Fibroblast of skin of left quadriceps (primary cell): ENCODE measurements at places on chromosomes 16 and 17.

- DNase-seq: no peak
Observed at GRCh38 chr17:6472517-6472916, 28.3 kb downstream of the PIMREG start.

DNA sequence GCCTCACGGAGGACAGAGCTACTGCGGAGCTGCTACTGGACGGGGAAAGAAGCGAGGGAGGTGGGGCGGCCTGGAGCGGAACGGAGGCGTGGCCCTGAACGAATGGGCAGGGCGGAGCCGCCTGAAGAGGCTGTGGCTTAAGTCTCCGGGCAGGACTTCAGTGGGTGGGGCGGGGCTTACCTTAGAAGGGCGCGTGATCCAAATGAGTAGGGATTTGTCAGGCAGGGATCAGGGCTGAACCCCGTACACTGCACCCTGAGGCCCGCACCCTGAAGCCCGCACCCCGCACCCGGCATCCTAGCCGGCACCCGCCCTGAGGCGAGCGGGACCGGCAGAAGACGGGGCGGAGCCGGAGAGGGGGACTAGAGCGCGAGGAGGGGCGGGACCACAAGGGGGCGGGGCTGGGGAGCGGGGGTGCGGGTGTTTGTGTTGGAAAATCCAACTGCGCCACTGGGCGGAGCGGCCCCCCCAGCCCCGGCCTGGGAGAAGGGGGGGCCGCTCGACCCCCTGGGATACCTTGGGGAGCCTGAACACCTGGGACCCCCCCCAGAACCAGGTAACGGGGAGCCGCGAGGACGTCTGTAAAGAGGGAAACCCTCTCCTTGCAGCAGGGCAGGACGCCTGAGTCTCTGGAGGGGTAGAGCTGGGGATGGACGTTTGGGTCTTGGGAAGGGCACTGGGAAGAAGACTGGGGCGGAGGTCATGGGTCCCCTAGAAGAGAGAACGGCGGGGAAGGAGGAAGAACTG lies at the start of gene KDM6B:
KDM6B (plus strand) TSS at position 423 of the 747 bp plus-strand sequence. CDS start 11,338 bp downstream, outside the sequence.
- DNase-seq: no peak

GRCh38 chr16:30122604-30123160 lies 338 bp downstream of the MAPK3 start:
- DNase-seq: no peak

- no peak for DNase-seq
Observed at GRCh38 chr16:88352261-88353200, 30.2 kb upstream of the ZNF469 start.

DNA sequence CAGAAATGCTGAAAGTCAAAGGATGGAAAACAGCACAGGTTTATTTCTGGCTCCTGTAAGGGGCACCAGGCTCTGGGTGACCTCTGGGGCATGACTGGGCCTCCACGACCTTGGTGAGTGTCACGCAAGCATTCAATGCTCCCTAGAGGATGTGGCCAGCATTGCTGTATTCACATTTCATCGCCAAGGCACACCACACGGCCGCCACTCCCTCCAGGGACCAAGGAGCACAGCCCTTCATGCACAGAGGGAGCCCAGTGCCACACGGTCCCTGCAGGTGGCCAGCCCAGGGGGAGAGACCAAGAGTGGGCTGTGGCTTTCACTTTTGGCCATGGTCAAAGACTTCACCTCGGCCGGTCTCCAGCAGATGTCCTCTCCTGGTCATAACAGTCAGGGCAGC lies 137.4 kb upstream of the TNRC6C start:
- no peak for DNase-seq

DNA sequence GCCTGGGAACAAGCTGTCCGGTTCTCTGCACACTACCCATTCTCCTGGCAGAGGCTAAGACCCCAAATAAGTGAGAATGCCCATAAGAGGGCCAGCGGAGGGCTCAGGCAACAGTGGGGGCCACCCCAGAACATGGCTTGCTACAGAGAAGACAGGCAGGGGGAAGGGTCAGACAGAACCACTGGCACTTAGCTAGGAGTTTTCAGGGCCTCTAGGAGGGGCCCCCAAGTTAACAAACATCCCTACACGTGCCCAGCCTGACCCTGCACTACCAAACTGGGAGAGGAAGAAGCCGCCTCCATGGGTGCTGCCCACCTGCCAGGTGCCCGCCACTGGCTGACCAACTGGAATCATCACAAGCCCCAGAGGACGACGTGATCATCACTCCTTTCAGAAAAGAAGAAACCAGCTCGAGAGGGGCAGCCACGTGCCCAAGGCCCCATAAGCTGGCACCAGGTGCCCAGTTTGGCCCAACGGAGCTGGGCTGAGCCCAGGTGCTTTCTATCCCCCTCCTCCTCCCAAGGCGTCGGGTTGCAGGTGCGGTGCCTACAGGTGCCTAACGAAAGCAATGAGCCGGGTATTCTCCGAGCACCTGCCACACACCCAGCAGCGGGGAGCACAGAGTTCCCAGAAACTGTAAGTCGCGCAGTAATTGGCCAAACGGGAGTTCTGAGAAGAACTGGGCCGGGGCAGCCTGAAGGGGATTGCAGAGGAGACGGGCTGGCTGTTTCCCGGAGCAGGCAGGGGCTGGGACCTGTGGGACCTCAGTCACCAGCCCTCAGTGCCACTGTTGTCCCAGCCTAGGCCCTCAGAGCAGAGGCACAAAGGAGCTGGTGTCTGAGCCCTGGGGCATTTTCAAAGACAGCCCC lies 13.2 kb downstream of the RPH3AL start:
- no peak for DNase-seq

GRCh38 chr17:49035470-49036269 lies 38.5 kb downstream of the IGF2BP1 start:
- DNase-seq: no peak
